T-helper 9 cell (primary cell): ENCODE measurements at places on chromosomes 5 and 9.
A peak's percentile ranks its signal among the peaks of the same experiment; 100 is the strongest.

DNA sequence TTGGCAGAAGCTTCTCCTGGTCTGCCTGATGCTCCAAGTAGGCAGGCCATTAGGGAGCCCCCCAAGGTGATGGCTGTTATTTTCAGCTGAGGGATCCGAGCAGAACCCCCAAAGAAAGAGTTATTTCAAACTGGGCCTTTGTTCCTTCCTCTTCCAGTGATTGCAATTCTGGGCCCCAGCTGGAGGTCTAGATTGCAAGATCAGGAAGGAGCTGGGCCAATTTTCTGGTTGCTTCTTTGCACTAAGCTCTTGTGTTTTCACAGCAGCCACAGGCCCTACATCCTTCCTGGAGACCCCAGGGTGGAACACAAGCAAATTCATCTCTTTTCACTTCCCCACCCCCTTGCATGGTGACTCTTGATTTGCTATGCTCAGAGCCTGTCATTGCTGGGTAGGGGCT, 215.0 kb downstream of the SEMA6A start:
- DNase-seq: no peak

DNA sequence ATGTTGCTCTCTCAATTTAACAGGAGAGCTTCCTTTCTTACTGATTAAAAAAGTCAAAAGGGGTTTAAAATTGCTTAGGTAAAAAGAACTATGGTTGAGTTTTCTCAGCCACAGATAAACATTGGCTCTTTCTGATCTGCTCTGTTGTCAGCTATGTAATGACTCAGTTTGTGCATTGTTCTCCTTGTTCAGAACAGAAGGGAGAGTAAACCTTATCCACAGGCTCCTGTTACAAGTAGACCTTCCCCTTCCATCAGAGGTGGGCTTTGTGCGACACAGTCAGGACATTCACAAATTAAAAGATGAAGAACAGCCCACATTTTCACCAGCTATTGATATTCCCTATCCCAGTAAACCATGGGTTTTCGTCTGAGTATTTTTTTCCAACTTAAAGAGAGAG, 236.3 kb upstream of the SEMA6A start:
- DNase-seq: no peak

GRCh38 chr5:135569755-135570452, 8.9 kb downstream of the CXCL14 start:
- no peak for DNase-seq

- no peak for DNase-seq
Observed at GRCh38 chr5:150661821-150662596, 958 bp downstream of the MYOZ3 start.

DNA sequence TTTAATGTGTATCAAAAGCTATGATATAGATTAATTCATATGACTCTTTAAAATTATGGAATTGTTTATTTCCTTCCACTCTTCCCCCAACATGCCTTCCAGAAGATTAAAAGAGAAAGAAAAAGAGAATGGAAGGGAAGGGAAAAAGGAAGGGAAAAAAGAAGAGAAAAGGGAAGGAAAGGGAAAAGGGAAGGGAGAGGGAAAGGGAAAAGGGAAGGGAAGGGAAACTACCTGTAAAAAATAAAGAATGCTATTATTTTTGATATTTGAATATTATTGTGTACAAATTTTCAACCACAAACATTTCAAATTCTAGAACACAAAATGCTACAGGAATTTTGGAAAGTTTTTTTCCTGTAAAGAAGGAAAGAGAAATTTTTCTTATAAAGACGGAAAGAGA, 281.7 kb downstream of the SLCO4C1 start:
- DNase-seq: no peak

DNA sequence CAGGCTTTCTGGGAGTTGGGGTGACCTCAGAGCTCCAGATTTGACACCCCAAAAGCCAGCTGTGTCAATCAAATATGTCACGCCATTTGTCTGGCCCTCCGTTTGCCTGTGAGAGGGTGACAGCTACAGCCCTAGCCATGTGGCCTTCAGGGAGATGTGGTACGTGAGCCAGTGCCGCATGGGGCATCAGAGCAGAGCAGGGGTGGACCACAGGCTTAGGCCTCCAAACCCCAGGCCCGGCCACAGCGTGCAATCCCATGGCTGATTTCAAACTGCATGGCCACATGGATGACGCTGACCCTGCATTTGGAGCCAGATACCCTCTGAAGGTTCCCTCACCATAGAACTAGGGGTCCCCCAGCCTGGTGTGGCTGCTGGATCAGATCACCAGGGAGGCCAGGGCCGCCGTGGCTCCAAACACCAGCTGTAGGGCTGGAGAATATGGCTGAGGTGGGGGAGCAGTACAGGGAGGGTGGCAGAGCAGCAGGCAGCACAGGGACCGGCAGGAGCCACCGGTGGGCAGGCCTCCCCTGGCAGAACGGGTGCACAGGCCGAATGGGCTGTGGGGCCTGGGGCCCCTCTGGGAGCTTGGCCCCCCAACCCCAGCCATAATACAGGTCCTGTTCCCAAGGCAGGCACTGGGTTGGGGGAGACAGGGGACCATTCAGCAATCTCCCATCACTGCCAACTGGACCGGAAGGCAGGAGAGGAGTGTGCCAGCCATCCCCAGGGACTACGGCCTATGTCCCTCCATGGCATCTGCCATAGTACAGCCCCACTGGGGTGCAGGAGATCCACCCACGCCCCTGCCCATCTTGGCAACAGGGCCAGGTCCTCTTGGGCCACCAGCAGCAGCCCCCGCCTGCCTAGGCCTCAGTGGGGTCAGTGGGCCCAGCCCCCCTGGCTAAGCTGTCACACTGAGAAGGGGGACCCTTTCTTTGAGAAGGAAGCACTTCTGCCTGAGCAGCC, 1.5 kb downstream of the SAPCD2 start:
- no peak for DNase-seq

DNA sequence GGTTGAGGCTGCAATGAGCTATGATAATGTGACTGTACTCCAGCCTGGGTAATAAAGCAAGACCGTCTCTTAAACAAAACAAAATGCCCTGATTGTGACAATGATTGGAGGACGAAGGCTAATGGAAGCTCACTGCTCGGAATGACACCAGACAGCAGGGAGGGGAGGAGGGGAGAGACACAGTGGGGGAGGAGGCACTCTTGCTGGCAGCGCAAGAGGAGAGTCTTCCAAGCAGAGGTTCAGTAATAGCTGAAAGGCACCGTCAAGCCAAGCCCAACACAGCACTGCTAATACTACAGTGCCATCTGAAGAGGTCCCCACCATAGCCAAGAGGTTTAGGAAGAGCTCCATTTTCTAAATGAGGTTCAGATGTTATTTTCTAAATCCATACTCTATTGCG, 102.3 kb downstream of the GLDC start:
- DNase-seq: no peak

DNA sequence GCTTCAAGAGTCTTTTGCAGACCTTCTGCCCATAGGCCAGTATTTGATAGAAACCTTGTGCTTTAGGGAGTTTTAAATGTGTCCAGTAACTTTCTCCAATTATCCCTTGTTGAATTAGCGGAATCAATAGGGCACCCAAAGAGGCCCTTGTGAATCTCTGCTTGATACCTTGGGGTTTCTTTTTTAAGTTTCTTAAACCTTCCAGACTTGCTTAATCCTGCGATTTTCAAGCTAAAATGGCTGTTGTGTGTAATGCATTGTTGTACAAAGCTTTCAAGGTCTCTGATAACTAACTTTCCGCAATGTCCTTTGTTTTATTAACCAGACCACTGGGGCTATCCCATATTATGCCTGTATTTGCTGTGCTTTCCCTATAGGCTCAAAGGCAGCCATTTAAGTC, 577.4 kb upstream of the RORB start:
- DNase-seq: no peak

- no peak for DNase-seq
Observed at GRCh38 chr5:10202089-10202910, 47.4 kb downstream of the ATPSCKMT start.

- no peak for DNase-seq
Observed at GRCh38 chr9:89361031-89361430, 42.7 kb downstream of the SECISBP2 start.

- DNase-seq: no peak
Observed at GRCh38 chr9:6632516-6633183, 12.9 kb downstream of the GLDC start.

- no peak for DNase-seq
Observed at GRCh38 chr9:101711330-101711941, 27.0 kb downstream of the GRIN3A start.

GRCh38 chr9:94991961-94992907, 265.7 kb downstream of the AOPEP start:
- DNase-seq: no peak

- peak; percentile 53 for DNase-seq
Observed at GRCh38 chr5:132427281-132428146, 58.0 kb downstream of the SLC22A5 start.

DNA sequence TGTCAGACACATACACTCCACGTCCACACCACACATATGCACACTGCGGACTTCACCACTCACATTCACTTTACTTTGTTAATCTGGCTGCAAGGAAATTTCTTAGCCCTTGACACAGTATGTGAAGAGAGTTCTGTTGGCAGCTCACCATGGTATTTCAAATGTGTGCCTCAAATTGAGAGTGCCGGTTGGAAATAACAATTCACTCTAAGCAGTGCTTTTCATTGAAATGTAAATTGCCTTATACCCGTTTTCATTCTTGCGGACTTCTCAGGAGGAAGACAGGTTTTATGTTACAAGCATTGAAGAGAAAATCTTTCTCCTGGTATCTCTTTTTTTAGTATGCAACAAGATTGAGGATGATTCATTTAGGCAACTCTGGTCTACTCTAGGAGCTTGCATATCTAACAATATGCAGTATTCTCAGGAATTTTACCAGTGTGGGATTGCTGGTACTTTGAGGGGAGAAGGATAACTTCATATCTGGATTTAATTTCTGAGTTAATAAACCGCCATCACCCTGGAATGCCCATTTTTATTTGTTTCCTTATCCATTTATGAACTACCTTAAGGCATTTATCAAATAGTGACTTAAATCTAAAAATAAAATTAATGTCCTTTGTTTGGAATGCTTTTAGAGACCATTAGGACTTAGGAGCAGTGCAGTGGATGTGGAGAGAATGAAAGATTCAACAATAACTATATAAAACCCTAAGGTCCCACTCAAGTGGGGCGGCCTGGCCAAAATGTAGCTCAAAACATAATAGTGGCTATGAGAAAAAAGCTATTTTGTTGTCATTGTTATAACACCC, 87.0 kb downstream of the IQGAP2 start:
- no peak for DNase-seq

DNA sequence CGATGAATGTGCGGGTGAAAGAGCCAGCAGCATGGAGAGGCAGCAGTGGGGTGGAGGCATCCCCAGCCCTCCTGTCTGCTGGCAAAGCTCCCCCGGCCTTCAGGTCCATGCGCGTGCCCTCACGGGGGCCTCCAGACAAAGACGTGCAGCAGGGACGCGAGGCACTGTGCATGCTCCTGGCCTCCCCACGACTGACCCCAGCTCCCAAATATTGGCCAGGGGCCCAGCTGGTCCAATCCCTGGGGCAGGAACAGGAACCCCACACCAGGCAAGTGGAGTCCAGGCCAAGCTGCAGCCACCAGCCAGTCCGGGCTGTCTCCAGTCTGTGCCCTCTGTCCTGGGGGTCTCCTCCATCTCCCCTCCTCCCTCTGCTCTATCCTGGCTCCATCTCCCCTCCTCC, 33.5 kb upstream of the LRRC14B start:
- DNase-seq: no peak

- no peak for DNase-seq
Observed at GRCh38 chr5:124755565-124755964, 9.1 kb upstream of the ZNF608 start.

DNA sequence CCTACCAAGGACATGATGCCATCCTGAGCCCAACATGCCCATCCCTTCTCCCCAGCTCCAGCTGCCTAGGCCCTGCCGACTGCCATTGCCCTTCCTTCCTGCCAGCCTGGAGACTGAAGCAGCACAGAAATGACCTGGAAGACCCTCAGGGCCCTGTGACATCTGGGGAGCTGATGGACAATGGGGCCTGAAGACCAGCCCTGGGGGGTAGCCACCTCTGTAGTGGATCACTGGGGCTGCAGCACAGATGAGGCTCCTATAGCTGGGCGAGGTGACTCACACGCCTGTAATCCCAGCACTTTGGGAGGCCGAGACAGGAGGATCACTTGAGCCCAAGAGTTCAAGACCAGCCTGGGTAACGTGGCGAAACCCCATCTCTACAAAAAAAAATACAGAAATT, 86.6 kb downstream of the VAV2 start:
- no peak for DNase-seq

DNA sequence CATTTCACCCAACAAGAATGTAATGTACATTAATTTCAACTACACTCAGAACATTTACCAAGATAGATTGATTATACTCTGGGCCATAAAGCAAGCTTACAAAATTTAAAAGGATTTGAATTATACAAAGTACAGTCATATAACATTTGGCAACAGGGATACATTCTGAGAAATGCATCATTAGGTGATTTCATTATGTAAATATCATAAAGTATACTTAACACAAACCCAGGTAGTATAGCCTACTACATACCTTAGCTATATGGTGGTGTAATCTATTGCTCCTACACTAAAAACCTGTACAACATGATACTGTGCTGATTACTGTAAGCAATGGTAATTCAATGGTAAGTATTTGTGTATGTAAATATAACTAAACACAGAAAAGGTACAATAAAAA, 202.9 kb downstream of the MPDZ start:
- no peak for DNase-seq

- no peak for DNase-seq
Observed at GRCh38 chr9:34409154-34409553, 32.5 kb upstream of the MYORG start.

DNA sequence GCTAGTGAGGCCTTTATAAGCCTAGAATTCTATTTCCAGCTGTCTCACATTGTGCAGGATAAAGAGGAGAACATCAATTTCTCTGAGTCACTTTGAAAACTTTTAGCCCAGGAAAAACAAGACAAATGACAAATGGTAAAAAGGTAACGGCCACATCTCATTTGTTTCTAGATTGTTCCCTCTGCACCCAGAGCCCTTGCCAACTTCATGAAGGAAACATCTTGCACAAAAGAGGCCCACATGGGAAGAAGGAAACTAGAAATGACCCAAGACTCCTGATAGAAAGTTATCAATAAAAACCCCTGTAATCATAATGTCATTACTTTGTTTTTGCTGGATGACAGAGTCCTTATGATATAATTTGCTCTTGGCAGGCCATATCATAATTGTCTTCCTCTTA, 5.3 kb downstream of the DPYSL3 start:
- no peak for DNase-seq

DNA sequence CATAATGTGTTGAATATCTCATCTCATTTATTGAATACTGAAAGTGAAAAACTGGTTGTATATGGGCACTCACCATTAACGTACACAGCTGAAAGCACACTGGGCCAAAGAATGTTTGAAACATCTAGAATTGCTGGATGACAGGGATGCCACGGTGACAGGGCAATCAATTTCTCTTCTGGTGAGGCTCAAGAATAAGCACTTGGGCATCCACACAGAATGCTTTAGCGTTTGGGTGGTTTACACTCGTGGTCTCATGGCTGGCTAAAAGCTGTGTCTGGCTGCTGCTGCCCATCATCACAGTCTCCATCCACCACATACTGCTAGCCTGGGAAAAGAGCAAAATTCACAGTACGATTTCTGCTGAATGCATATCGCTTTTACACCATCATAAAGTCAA, 30.7 kb upstream of the IL31RA start:
- DNase-seq: no peak

- DNase-seq: no peak
Observed at GRCh38 chr5:112689155-112689909, 48.4 kb upstream of the APC start.

- peak; percentile 27 for DNase-seq
Observed at GRCh38 chr9:122095010-122095767, 2.1 kb upstream of the TTLL11 start.
